ENCODE measurements at places on chromosomes 3 and 15.

GRCh38 chr3:184626923-184627322, 65.3 kb downstream of the EPHB3 start:
- no peak for DNase-seq

GRCh38 chr3:56415652-56416051, 52.6 kb downstream of the ERC2 start:
- no peak for DNase-seq

DNA sequence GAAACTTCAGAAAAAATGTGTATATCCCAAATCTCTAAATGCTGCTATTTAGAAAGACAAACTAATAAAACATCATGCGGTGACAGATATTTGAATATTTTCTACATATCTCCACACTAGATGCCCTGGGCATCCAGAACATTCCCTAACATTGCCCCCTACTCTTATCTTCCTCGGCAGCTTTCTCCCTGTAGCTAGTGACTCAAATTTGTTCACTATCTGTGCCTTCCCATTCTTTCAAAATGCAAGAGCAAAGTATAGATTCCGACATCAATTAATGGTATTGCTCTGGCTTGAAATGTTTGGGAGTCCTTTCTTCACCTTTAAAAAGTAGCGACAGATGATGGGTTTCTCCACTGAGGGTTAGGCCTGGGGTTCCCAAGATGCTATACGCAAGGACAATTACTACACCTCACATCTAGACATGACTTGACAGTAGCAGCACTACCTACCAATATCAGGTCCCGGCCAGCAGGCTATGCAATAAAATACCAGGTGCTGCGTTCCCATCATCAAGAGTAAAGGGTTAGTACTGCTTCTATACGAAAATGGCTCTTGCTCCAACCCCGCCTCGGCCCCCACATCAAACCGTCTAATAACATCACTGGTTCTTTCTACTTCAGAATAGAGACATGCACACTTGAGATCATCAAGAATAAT, 631 bp downstream of the UBR1 start:
- peak; percentile 32 for DNase-seq

GRCh38 chr3:13042127-13042701, 31.0 kb downstream of the IQSEC1 start:
- DNase-seq, result peak; percentile 52

Data from C1 segment of cervical spinal cord (tissue), 14 donors.